Activated CD4-positive, alpha-beta T cell treated with anti-CD3 and anti-CD28 coated beads for 36 hours (primary cell): ENCODE measurements at places on chromosomes 12 and 14. TPM values are rescaled to one million over a fixed set of nuclear protein-coding genes. Genes with fewer than 3 reads are reported as not detected.
A peak's percentile ranks its signal among the peaks of the same experiment; 100 is the strongest.

DNA sequence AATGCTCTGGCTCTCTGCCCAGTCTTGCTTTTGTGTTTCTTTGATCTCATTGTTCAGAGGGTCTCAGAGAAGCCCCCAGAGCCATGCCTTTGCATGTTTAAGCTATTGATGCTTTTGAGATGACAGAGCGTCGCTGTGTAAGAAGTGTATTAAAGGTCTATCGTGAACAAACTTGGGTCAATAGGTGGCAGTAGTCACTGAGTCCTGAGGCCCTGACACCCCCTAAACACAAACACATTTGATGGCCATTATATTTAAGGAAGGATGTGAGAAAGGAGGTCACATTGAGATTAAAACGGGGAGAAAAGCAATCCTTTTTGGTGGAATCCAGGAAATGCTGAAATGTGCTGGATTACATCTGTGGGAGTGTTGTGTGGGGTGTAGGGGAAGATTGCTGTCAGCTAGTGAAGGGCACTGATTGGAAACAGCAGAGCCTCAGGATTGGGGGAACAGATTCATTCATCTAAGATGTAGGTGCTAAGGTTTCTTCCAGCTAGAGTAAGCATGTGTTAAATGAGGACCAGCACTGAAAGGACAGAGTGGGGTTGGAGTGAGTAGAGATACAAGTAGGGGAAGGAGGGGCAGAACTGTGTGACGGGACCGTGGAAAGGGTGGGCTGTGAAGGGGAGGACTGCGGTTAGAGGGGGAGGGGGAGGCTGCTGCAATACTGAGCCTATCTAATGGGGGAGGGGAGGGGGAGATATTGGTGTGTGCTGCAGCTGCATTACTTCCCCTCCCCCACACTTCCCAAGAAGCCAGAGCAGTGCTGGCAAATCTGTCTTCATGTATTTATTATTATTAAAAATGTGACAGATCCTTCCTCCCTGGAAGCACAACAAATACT lies 12.7 kb downstream of the NGDN start:
- no peaks in the 10 kb centered on the region for H3K27me3 ChIP-seq
- no peak overlapping the region for H3K4me3 ChIP-seq
- peaks cover 8% of the 10 kb centered on the region for H3K4me1 ChIP-seq
- peaks cover 30% of the 10 kb centered on the region for H3K36me3 ChIP-seq
- no peak for DNase-seq

GRCh38 chr12:538731-539539 lies 79.2 kb downstream of the B4GALNT3 start:
- no peak overlapping the region for H3K4me3 ChIP-seq
- H3K36me3 ChIP-seq, result no peaks in the 10 kb centered on the region
- H3K4me1 ChIP-seq, result peaks cover 20% of the 10 kb centered on the region
- DNase-seq, result peak; percentile 41
- H3K27ac ChIP-seq, result peak overlapping the region; percentile 58
- H3K27me3 ChIP-seq, result no peaks in the 10 kb centered on the region

GRCh38 chr14:89753828-89754412 lies 200.6 kb downstream of the EFCAB11 start:
- H3K27me3 ChIP-seq, result no peaks in the 10 kb centered on the region
- no peak overlapping the region for H3K27ac ChIP-seq
- H3K4me1 ChIP-seq, result peaks cover 42% of the 10 kb centered on the region

GRCh38 chr14:101575581-101575980 lies 14.3 kb downstream of the DIO3 start:
- H3K27me3 ChIP-seq, result peaks cover 2% of the 10 kb centered on the region
- no peak for DNase-seq
- H3K4me3 ChIP-seq, result no peak overlapping the region
- no peaks in the 10 kb centered on the region for H3K36me3 ChIP-seq

DNA sequence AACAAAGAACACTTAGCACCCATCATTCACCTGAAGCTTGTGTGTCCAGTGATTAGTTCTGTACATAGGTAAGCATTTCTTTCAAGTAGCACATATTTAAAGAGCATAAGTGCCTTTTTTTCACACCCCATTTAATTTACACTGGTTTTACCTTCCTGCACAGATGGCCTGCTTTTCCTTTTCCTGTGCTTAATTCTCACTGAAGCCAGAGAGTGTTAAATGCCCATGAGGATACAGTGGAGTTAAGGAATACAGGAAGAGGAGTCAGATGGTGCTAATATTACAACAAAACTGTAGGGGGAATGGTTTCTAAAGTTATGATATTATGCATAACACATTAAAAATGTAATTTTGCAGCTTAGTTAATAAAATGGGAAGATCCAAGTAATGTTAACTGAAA lies 31.0 kb upstream of the SLC38A1 start:
- H3K4me3 ChIP-seq, result no peak overlapping the region
- no peaks in the 10 kb centered on the region for H3K27me3 ChIP-seq
- H3K27ac ChIP-seq, result no peak overlapping the region
- H3K36me3 ChIP-seq, result no peaks in the 10 kb centered on the region

GRCh38 chr12:7872566-7873319 lies at the start of gene SLC2A14:
Gene SLC2A14 (minus strand): TSS chr12:7872915. CDS start chr12:7869880, 3,035 bp downstream.
- H3K36me3 ChIP-seq, result no peaks in the 10 kb centered on the region
- H3K4me1 ChIP-seq, result peaks cover 2% of the 10 kb centered on the region
- peaks cover 23% of the 10 kb centered on the region for H3K27me3 ChIP-seq
- DNase-seq, result no peak
- H3K27ac ChIP-seq, result no peak within 1 kb of the TSS

GRCh38 chr12:89353188-89353822 lies 1.0 kb upstream of the DUSP6 start:
- DNase-seq, result peak; percentile 72
- H3K27me3 ChIP-seq, result peaks cover 1% of the 10 kb centered on the region
- H3K4me1 ChIP-seq, result peaks cover 40% of the 10 kb centered on the region
- H3K36me3 ChIP-seq, result peaks cover 26% of the 10 kb centered on the region
- peak overlapping the region; percentile 92 for H3K27ac ChIP-seq

DNA sequence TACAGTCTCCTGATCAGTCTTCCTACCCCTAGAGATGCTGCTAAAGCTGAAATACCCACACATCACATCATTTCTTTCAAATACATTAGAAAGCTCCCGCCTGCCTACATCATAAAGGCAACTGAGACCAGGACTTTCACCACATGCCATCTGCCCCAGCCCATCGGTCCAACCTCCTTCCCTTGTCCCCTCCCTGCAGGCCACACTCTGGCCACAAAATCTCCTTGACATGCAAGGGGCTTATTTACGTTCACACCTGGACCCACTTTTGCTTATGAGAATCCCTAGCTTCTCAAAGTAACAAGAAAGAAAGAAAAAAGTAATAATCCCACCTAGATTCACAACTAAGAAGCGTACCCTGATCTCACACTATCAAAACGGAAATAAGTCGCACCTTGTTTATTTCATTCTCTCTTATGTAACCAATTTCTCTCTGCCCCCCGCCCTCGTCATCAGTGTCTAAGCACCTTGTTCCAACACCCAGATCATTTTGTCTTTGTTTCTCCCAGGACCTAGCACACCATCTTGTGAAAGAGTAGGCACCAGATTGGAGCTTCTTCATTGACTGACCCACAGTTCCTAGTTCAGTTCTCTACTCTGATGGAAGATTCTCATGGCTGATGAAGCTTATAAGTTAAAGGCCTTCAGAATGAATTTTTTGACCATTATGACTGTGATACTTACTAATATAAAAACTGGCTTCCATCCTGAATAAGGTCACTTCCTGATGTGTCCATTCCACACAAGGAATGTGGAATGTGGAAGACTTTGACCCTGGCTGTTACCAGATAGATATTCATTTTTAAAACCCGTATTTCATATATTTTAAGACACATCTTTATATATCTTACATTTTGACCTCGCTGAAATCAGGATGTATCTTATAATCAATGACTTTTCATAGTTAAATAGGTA lies 7.7 kb downstream of the WSB2 start:
- H3K4me3 ChIP-seq, result no peak overlapping the region
- H3K4me1 ChIP-seq, result peaks cover 44% of the 10 kb centered on the region
- peaks cover 45% of the 10 kb centered on the region for H3K36me3 ChIP-seq
- DNase-seq, result no peak
- peak overlapping the region; percentile 83 for H3K27ac ChIP-seq

DNA sequence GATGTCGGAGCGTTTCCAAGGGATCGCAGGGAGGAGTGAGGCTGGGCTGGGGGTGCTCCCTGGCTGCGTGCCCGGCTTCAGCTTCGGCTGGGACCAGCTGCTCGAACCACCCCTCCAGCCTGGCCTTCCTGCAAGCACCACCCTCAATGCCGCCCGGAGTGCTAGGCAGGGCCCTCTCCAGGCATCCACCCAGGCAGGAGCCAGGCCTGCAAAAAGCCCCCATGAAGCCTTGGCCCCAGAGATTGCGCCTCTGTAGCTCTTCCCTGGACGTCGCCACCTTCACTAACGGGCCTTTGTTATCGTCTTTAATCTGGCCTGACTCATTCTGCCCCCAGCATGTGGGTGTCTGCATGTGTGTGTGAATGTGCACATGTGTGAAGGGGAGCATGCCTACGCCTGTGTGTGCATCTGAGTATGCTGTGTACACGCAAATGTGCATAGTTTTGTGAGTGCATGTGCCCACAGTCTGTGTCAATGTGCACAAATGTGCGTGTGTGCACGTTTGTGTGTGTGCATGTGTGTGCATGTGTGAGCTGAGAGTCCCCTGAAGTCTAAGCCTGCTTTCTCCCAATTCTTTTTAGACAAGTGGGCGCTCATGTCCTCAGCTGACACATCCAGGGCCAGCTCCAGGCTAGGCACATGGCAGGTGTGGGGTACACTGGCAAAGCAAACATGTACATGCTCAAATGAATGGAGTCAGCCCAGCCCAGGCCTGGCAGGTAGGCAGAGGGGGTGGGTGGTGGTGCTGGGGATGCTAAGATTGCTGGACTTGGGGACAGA lies 195.4 kb upstream of the C14orf180 start:
- peak; percentile 7 for DNase-seq
- H3K4me3 ChIP-seq, result no peak overlapping the region
- no peak overlapping the region for H3K27ac ChIP-seq

GRCh38 chr14:34297786-34298520 lies 164.1 kb downstream of the SPTSSA start:
- no peak overlapping the region for H3K4me3 ChIP-seq
- no peak for DNase-seq
- no peak overlapping the region for H3K27ac ChIP-seq
- no peaks in the 10 kb centered on the region for H3K36me3 ChIP-seq
- no peaks in the 10 kb centered on the region for H3K27me3 ChIP-seq

DNA sequence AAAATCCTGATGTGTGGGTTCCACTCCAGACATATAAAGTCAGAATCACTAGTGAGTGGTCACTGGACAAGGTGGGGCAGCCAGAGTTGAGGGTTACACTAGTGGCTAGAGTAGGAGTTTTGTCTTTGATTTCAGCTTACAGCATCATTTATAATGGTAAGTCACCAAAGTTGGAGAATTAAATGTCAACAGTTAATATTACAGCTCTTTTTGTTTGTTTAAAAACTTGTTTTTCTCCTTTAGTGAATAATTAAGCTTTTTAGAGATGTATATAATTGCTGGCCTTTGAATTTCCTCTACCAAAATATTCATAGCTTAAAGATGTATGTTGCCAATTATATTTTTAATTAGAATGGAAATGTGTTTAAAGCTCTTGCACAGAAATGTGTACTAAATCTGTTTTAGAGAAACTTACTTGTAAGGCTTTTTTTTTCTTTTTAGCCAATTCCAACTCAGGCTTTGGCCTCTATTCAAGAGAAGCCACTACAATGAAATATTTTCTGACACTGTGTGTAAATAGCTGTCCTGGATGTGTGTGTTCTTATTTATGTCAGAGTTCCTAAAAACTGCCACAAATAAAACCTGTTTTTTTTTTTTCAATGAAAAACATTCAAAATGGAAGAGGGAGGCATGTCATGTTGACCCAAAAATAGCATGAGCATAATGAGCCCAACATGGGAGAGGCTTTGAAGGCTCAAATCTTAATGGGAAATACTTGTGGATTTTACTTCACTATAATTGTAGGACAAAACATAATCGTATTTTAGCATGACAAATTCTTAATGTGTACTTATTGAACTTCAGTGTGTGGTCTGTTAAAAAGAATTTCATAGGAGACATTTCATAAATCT lies 92.2 kb downstream of the TBC1D30 start:
- H3K4me1 ChIP-seq, result no peaks in the 10 kb centered on the region
- no peak for DNase-seq

- peak; percentile 71 for DNase-seq
- peaks cover 68% of the 10 kb centered on the region for H3K36me3 ChIP-seq
- peaks cover 64% of the 10 kb centered on the region for H3K4me1 ChIP-seq
- peak overlapping the region; percentile 86 for H3K4me3 ChIP-seq
- H3K27ac ChIP-seq, result peak overlapping the region; percentile 99
Measured at GRCh38 chr12:57477710-57478681, 1.7 kb downstream of the ARHGAP9 start.

GRCh38 chr12:50024805-50025186 lies 498 bp downstream of the RACGAP1 start:
- DNase-seq, result no peak
- peaks cover 31% of the 10 kb centered on the region for H3K36me3 ChIP-seq
- H3K4me3 ChIP-seq, result peak overlapping the region; percentile 90
- peaks cover 23% of the 10 kb centered on the region for H3K4me1 ChIP-seq
- peak overlapping the region; percentile 95 for H3K27ac ChIP-seq

DNA sequence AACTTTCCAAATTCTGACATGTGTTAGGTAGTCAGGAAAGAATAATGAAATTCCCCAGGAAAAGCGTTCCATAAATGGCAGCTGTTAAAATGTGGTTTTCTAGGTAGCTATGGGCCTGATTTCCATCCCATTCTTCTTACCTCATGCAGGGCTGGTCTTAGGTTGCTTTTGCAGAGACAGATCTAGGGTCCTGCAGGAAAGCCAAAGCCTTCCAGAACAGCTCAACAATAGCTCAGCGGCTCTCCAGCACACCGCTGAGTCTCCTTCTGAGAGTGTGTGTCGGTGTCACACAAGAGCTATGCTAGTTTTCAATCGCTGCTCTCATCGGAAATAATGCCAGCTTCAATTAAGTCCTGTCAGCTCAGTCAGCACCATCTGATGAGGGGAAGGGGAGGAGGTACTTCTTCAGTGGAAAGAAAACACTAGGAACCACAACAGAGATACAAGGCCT lies 106.7 kb downstream of the TMEM30B start:
- H3K36me3 ChIP-seq, result no peaks in the 10 kb centered on the region
- no peak for DNase-seq
- H3K4me1 ChIP-seq, result peaks cover 41% of the 10 kb centered on the region
- peak overlapping the region; percentile 9 for H3K27ac ChIP-seq
- no peak overlapping the region for H3K4me3 ChIP-seq

DNA sequence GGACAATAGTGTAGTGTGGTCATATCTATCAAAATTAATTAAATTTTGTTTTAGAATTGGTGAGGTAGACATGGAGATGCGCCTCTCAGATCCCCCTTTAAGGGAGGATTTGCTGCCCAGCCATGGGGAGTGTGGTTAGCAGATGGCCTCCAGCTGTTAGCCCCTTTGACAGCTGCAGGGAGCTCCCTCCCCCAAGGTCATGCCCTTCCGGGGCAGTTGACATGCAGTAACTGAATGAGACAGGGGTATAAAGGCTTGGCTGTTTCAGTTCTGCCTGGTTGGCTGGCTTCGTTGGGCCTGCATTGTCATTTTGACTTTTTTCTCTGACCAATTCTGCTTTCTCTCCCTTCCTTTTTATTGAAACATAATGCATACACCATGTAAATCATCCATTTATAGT lies 291.5 kb upstream of the SRRM4 start:
- H3K27me3 ChIP-seq, result no peaks in the 10 kb centered on the region
- no peaks in the 10 kb centered on the region for H3K4me1 ChIP-seq
- DNase-seq, result no peak

Gene KRT6C
- not detected for total RNA-seq

Gene RIPK3
- 8.9 TPM for total RNA-seq

Gene LAG3
- 93.9 TPM for total RNA-seq

Gene GPN3
- 37.8 TPM for total RNA-seq

Gene SAMD4A
- 2.7 TPM for total RNA-seq

Gene RALGAPA1
- 20.3 TPM for total RNA-seq

Gene FGF6
- total RNA-seq, result not detected

Gene MDP1
- 11.7 TPM for total RNA-seq

Gene ANO4
- not detected for total RNA-seq

Gene RIC8B
- 11.3 TPM for total RNA-seq

Gene ISM2
- 0.41 TPM for total RNA-seq

Gene MYF6
- total RNA-seq, result not detected

Gene LDHB
- total RNA-seq, result 918 TPM
